ENCODE measurements at places on chromosomes 1 and 21. TPM values are rescaled to one million over a fixed set of nuclear protein-coding genes. Genes with fewer than 3 reads are reported as not detected.

DNA sequence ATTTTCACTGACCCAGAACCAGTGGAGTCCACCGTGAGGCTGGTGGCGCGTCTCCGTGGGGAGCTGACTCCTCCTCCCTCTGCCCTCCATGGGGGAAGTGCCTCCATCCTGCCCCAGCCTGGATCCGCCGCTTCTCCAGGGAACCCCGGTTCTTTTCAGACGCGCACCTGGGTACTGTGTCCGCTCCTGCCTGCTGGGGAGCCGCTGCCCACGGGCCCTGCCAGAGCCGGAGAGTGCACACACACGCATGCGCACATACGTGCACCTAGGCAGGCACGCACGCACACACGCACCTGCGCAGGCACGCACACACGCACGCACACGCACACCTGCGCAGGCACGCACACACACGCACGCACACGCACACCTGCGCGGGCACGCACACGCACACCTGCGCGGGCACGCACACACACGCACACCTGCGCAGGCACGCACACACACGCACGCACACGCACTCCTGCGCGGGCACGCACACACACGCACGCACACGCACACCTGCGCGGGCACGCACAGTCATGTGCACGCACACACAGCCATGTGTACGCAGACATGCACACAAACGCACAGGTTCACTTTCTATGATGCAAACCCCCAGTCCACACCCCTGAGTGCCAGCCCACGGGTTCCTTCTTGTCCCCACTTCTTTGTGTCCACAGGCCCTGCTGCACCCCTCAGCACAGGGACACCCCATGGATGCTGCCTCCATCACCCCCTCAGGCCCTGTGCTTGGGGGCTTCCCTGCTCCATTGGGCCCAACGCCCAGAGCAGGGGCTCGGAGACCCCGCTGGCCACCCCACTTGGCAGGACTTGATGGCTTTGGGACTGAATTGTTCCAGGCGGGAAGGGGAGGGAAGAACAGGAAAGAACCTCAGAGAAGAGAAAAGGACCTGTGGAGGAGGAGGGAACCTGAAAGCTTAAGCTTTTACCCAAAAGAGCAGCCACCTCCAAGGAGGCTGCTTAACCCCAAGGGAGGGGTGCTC, 42.7 kb downstream of the MORN1 start:
- DNase-seq = no peak

EXOC8 gene
- 12.7 TPM for total RNA-seq

GRCh38 chr1:34914958-34915357, 14.5 kb downstream of the DLGAP3 start:
- no peak for DNase-seq

DNA sequence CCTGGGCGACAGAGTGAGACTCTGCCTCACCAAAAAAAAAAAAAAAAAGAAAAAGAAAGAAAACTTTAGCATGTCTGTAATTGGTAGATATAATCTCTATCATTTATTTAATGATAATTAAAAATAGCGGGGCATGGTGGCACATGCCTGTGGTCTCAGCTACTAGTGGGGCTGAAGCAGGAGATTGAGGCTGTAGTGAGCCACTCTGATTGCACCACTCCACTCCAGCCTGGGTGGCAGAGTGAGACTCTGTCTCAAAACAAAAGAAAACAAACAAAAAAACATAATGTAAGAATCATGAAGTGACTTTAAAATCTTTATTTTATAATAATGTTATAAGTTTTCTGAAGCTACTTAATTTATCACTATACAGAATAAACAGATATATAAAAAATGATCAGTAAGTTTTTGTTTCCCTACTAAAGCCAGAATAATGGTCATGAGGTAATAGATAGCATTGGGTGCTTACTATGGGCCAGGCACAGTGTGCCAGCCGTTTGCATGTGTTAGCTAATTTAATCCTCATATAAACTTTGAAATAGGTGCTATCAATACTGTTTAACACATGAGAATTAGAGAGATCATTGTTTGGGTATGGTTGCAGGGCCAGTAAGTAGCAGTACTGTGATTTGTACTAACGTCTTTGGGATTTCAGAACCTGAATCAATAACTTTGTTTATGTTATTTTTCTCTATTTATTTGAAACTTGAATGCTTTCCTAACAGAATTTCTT, 23.8 kb downstream of the CLIC4 start:
- no peak for DNase-seq

HUNK gene
- not detected for total RNA-seq

SMPDL3B gene
- total RNA-seq = 16.4 TPM

DNA sequence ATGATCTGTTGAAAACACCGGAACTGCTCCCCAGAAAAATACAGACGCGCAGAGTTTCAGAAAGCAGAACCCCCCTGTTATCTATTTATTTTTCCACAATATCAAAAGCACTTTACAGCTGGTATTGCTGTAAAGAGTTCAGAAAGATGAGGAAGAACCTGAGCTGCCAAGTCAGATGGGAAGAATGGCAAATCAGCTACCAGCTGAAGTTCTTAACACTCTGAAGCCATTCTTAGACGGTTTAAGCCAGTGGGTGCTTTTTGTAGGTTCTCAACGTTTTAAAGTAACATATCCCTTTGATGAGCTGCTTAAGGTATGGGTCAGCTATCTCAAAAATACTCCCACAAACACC, 714 bp upstream of the AKIRIN1 start:
- DNase-seq = no peak

KANK4 gene
- total RNA-seq = not detected

KCNA2 gene
- total RNA-seq = not detected

- DNase-seq = no peak
Observed at GRCh38 chr1:231310391-231310934, 27.2 kb downstream of the EXOC8 start.

SLC9C2 gene
- total RNA-seq = not detected

DNA sequence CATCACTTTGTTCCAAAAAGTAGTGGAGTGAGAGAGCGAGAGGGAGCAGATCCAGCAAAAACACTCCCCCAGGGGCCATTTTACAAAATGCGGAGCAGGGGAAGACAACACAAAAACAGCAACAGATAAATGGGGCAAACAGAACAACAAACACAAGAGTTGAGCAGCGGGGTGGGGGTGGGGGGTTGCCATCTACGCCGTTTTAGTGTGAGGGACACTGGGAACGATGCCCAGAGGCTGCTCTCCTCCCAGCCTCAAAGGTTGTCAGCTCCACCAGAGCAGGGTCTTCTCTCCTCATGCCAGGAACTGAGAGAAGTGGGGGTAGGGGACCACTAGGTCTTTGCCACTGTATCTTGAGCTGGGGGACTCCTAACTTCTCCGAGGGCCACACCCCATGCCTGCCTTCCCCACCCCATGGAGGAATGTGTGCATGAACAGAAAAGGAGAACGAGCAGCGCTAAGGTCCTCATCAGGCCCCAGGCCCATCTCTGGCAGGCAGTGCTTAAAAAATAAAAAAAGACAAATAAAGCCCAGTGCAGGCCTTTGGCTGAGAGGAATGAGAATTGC, 1.3 kb upstream of the PBXIP1 start:
- DNase-seq = no peak

POU2F1 gene
- 24.5 TPM for total RNA-seq

- DNase-seq = no peak
Observed at GRCh38 chr1:46492871-46493270, 3.2 kb downstream of the DMBX1 start.

DNA sequence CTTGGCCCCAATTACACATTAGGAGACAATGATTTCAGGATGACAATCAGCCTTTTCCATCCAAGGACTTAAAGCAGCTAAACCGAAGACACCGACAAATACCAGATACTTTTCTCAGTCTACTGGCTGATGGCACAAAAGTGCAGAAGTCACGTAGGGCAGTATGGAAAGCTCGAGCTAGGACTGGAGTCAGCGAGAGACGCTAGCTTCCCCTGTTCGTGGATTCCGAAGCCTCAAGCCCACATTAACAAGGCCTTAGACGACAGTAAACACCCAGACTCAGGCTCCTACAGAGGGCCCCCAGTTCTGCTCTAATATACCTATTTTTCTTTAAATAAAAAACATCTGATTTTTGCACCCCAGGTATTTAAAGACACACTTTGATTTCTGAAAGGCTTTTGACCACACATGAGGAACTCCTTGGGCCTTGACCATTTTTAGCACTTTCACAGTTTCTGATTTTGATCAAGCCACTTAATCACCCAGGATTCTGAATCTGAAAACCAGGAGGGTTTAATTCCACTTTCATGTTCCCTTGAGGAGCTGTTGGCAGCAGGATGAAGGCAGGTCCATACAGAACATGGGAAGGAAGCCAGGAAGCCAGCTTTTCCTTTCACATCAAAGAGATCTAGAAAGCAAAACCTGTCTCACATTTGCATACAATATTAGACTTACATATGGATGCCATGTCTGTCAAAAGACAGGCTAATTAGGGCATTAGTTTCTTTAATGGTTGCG, 204.1 kb downstream of the GABPA start:
- no peak for DNase-seq

DNA sequence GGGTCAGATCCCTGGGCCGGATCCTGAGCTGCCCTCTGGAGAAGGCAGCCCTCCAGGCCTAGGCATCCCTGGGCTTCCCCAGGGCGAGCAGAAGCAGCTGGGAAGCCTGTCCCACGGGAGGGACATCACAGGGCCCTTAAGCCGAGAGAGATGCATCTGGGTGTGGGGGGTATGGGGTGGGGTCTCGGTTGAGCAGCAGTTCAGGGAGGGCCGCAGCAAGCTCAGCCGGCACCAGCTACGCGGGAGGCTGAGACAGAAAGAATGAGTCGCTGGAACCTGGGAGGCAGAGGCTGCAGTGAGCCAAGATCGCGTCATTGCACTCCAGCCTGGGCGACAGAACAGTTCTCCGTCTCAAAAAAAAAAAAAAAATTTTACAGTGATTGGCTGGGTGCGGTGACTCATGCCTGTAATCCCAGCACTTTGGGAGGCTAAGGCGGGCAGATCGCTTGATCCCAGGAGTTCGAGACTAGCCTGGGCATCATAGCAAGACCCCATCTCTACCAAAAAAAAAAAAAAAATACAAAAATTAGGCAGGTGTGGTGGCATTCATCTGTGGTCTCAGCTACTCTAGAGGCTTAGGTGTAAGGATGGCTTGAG, 37.7 kb downstream of the RRP1 start:
- DNase-seq = peak; percentile 27

CADM3 gene
- not detected for total RNA-seq

GBP6 gene
- not detected for total RNA-seq

- DNase-seq = no peak
Observed at GRCh38 chr1:226772446-226773139, 33.5 kb upstream of the ITPKB start.

DNA sequence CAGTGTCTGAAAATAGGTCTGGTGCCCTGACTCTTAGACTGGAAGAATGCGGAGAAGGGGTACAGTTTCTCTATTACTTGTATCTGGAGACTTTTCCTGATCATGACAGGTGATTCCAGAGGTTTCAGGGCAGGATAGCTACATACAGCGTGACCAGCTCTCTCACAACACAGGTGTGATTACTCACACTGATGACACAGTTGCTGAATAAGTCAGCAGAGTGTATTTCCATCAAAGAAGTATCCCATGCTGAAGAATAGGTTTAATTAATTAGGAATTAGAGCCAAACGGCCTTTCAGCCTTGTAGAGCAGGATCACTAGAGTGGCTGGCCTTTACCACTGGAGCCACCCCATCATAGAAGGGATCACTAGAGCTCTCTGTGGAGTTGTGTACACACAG, 298.6 kb downstream of the LMX1A start:
- DNase-seq = no peak

DNA sequence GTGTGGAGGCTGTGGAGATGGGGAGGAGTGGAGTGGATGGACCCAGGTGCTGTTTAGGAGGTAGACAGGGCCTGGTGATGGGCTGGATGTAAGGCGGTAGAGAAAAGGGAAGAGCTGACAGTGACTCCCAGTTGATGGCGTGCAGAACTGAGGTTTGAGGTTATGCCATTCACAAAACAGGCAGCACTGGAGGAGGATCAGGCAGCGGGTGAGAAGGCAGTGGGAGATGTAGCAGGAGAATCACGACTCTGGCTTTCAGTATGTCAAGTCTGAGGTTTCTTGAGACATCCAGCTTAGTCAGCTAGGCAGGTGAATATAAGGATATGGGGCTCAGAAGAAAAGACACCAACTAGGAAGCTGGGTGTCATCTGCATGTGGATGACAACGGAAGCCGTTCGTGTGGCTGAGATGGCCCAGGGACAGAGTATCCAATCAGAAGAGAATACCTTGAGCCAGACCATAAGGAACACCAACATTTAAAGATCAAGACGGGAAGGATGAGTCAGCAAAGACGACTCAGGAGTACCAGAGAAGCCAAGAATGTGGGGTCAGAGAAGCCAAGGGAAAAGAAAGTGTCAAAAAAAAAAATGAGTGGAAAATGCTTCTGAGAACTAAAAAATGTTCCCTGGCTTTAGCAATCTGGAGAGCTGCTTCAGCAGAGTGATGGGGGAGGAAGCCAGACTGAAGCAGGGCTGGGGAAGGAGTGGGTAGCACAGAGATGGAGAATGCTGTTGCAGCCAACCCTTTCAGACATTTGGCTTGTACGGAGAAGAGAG, 15.2 kb downstream of the LRRN2 start:
- no peak for DNase-seq

DNA sequence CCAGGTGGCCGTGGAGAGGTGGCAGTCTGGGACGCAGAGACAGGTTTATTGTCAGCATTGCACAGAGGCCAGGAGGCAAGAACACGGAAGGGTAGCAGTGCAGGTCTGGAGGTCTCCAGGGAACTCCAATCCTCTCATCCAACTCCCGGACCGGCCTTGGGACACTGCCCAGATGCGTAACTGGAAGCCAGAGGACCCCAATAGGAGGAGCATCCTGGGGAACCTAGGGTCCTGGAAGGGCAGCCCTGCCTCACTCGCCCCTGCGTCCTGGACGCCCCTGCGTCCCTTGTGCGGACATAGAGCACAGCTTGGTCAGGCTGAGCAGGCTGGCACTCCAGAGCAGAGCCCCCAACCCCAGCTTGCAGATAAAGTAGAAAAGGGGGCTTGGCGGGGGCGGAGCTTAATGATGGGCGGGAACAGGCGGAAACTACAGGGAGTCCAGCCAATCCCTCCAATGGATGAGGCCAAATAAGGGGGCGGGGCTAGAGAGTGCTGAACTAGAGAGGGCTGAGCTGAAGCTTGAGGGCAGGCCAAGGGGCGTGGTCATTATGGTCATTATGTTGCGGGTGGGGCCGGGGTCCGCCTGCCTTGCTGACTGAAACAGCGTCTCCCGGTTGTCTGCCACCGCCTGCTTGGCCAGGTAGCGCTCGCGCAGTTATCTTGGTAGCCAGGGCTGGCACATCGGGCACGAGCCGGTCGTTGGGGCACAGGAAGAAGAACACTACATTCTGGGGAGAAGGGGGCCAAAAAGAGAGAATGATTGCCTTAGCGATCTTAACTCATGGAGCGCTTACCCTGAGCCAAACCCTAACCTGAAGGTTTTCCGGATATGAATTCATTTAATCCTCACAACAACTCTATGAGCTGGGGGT, 3.7 kb upstream of the ARHGEF19 start:
- DNase-seq = peak; percentile 90

DNA sequence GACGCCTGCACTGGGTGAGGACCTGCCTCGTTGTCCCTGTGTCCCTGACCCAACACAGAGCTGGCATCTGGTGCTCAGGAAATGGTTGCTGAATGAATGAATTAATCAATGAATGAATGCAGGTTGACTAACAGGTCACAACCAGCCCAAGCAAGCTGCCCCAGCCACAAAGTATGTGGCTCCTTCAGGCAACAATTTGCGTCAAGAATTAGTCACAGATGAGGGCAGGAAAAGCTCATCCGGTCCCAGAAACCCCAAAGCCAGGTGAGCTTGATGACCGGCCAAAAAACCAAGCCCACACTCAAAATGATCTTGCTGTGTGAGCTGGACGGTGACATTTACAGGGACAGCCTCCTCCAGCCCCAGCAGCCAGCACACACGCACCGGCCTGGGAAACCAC, 40.6 kb upstream of the GPR153 start:
- no peak for DNase-seq

All from HCT116 (cell line).